ENCODE measurements at places on chromosomes 2 and 18.

DNA sequence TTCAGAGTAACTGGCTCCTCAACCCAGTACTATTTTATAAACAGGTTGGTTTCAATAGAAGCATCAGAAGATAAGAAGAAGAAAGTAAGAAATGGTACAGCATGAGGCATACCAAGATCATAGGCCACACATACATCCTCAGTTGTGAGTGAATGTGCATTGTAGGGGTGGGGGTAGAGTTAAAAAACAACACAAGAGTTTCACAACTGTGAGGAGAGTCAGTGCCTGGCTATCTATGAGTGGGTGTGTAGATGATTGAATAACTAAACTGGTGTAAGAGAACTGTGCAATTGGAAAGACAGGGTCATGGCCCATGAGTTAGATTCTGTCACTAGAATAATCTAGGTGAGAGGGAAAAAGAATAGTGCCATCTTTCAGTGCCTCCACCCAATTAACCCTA lies 748.2 kb upstream of the ACVR2A start:
- H3K27me3 ChIP-seq, result no peaks in the 10 kb centered on the region
- peaks cover 15% of the 10 kb centered on the region for H3K4me1 ChIP-seq
- no peaks in the 10 kb centered on the region for H3K36me3 ChIP-seq
- DNase-seq, result no peak
- H3K27ac ChIP-seq, result no peak overlapping the region
- H3K4me3 ChIP-seq, result no peak overlapping the region

DNA sequence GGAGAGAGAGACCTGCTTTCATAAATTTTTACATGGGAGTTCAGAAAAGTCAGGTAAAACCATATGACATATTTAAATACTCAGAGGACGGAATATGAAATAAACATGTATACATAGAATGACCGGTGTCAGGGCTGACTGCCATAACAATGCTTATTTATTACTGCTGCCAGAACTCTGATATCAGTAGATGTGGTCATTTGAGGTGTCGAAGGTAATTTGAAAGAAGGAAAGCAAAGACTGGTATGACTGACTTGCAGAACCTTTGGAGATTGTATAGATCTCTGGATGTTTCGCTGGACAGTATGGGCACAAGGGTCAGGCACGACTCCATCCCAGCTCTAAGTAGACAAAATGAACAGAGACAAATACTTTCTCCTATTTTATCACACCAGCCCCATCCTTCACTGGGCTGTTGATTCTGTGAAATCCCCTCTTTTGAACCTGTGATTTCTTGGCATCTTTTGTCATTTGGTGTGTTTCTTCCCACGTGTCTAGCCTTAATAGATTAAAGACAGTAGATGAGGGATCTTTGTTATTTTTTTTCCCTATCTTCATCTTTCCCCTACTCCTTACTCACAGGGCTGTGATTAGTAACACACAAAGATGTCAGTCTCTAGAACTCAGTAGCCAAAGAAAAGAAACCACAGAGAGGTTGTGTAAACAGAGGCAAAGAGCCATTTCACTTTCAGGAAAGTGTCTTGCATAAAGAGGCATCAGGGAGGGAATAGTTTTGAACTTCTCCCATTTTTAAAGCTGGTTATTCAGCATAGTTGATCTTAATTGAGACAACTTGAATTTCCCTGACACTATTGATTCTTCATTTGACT lies 61.6 kb downstream of the ICOS start:
- no peaks in the 10 kb centered on the region for H3K27me3 ChIP-seq
- H3K36me3 ChIP-seq, result no peaks in the 10 kb centered on the region
- H3K4me3 ChIP-seq, result no peak overlapping the region
- DNase-seq, result no peak
- H3K27ac ChIP-seq, result no peak overlapping the region

DNA sequence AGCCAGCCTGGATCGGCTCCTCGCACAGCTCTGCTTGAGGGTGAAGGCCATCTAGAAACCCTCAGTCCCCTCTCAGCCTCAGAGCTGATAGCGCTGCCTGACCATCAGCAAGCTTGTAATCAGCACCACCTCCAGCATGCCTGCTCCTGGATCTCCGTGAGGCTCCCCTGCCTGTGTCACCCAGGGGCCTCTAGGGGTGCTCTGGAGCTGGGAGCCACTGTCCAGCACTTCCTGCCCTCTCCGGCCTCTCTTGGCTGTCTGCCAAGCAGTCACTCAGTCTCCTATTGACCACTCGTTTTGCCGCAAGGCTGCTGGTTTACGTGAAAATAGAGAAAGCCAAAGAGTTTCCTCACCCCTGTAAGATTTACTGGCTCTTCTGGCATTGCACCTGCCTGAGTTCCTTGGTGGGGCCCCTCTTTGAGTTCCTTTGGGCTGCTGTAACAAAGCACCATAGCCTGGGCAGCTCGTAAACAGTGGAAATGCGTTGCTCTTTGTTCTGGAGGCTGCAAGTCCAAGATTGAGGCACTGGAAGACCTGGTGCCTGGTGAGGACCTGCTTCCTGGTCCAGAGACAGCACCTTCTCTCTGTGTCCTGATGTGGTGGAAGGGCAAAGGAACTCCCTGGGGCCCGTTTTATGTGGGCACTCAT lies 17.9 kb downstream of the CAPN10 start:
- H3K27ac ChIP-seq, result no peak overlapping the region
- no peak for DNase-seq
- no peaks in the 10 kb centered on the region for H3K27me3 ChIP-seq
- no peak overlapping the region for H3K4me3 ChIP-seq

GRCh38 chr2:232567721-232568120 lies 17.2 kb downstream of the EIF4E2 start:
- peaks cover 39% of the 10 kb centered on the region for H3K36me3 ChIP-seq
- DNase-seq, result no peak
- no peaks in the 10 kb centered on the region for H3K27me3 ChIP-seq
- peaks cover 16% of the 10 kb centered on the region for H3K4me1 ChIP-seq
- no peak overlapping the region for H3K4me3 ChIP-seq

DNA sequence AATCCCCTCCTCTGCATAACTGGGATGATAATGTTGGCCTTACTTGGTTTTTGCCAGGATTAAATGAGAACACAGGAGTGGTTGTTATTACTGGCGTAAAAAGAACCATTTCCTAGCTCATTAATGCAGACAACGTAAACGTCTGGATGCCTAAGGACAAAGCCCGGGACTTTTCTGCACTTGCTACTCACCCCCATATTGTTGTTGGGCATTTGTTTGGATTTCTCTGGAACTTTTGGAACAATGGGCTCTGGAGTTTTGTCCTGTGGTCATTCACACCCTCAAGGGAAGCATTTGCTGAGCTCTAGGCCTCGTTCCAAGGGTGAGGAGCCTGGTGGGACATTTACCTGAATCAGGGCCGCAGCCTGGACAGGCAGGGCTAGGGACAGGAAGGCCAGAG lies 76.0 kb downstream of the HS1BP3 start:
- no peak overlapping the region for H3K4me3 ChIP-seq
- no peak for DNase-seq
- no peaks in the 10 kb centered on the region for H3K36me3 ChIP-seq
- H3K27me3 ChIP-seq, result no peaks in the 10 kb centered on the region
- H3K27ac ChIP-seq, result no peak overlapping the region

- H3K36me3 ChIP-seq, result no peaks in the 10 kb centered on the region
- H3K27me3 ChIP-seq, result no peaks in the 10 kb centered on the region
- H3K4me1 ChIP-seq, result no peaks in the 10 kb centered on the region
These were observed 165.8 kb downstream of the TNS1 start for GRCh38 chr2:217836901-217837491.

GRCh38 chr2:95314598-95314963 lies 17.4 kb downstream of the KCNIP3 start:
- H3K27ac ChIP-seq, result no peak overlapping the region
- peaks cover 59% of the 10 kb centered on the region for H3K27me3 ChIP-seq
- H3K4me3 ChIP-seq, result no peak overlapping the region
- no peaks in the 10 kb centered on the region for H3K36me3 ChIP-seq
- peaks cover 38% of the 10 kb centered on the region for H3K4me1 ChIP-seq
- no peak for DNase-seq

DNA sequence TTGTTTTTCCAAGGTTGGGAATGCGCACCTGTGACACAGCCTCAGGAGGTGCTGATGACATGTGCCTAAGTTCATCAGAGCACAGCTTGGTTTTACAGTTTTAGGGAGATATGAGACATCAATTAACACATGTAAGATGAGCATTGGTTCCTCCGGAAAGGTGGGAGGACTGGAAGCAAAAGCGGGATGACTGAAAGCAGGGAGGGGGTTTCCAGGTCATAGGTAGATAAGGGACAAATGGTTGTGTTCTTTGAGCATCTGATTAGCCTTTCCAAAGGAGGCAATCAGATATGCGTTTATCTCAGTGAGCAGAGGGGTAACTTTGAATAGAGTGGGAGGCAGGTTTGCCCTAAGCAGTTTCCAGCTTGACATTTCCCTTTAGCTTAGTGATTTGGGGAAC lies 26.3 kb downstream of the CAPG start:
- H3K4me3 ChIP-seq, result no peak overlapping the region
- peaks cover 8% of the 10 kb centered on the region for H3K36me3 ChIP-seq
- H3K4me1 ChIP-seq, result no peaks in the 10 kb centered on the region
- DNase-seq, result no peak
- no peaks in the 10 kb centered on the region for H3K27me3 ChIP-seq

- DNase-seq, result no peak
- no peaks in the 10 kb centered on the region for H3K27me3 ChIP-seq
- H3K27ac ChIP-seq, result no peak overlapping the region
- no peak overlapping the region for H3K4me3 ChIP-seq
- H3K36me3 ChIP-seq, result no peaks in the 10 kb centered on the region
These were observed 528.1 kb upstream of the DCC start for GRCh38 chr18:51811883-51812282.

- H3K4me1 ChIP-seq, result peaks cover 2% of the 10 kb centered on the region
- H3K4me3 ChIP-seq, result no peak overlapping the region
- DNase-seq, result no peak
These were observed 692.8 kb downstream of the RNF144A start for GRCh38 chr2:7609974-7610373.

DNA sequence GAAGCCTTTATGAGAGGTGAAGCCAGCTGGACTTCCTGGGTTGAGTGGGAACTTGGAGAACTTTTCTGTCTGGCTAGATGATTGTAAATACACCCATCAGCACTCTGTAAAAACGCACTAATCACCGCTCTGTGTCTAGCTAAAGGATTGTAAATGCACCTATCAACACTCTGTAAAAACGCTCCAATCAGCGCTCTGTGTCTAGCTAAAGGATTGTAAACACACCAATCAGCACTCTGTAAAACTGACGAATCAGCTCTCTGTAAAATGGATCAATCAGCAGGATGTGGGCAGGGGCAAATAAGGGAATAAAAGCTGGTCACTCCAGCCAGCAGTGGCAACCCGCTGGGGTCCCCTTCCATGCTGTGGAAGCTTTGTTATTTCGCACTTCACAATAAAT lies 163.6 kb upstream of the SLC39A10 start:
- no peak for DNase-seq
- no peaks in the 10 kb centered on the region for H3K27me3 ChIP-seq
- no peak overlapping the region for H3K4me3 ChIP-seq
- no peaks in the 10 kb centered on the region for H3K4me1 ChIP-seq
- no peak overlapping the region for H3K27ac ChIP-seq

- H3K4me1 ChIP-seq, result peaks cover 4% of the 10 kb centered on the region
- H3K4me3 ChIP-seq, result no peak overlapping the region
- H3K27ac ChIP-seq, result no peak overlapping the region
- no peak for DNase-seq
- no peaks in the 10 kb centered on the region for H3K27me3 ChIP-seq
These were observed 145.8 kb downstream of the MYO3B start for GRCh38 chr2:170323743-170324142.

- H3K27ac ChIP-seq, result no peak overlapping the region
- no peak for DNase-seq
- H3K4me1 ChIP-seq, result no peaks in the 10 kb centered on the region
- H3K36me3 ChIP-seq, result no peaks in the 10 kb centered on the region
- H3K27me3 ChIP-seq, result no peaks in the 10 kb centered on the region
- H3K4me3 ChIP-seq, result no peak overlapping the region
These were observed 654.3 kb downstream of the LRRTM4 start for GRCh38 chr2:76867854-76868253.

DNA sequence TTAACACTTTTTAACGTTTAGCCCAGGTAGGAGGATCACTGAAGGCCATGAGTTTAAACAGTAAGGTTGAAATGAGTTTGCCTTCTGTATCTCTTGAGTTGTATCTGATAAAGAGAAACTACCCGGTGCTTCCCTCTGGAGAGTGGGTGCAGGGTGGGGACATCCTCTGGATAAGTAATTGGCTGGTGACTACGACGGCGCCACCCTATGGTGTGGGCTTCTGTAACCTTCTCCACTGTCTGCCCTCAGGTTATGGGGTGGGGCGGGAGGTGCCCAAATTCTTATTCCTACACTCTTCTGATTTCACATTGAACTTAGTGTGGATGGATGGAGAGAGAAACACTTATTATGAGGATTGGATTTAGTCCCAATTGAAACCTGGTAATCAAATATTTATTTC lies 68.8 kb downstream of the LDLRAD4 start:
- H3K4me3 ChIP-seq, result no peak overlapping the region
- H3K4me1 ChIP-seq, result no peaks in the 10 kb centered on the region
- no peaks in the 10 kb centered on the region for H3K36me3 ChIP-seq
- no peak overlapping the region for H3K27ac ChIP-seq
- H3K27me3 ChIP-seq, result no peaks in the 10 kb centered on the region

GRCh38 chr2:20205069-20205468 lies 19.9 kb downstream of the SDC1 start:
- DNase-seq, result no peak
- H3K27me3 ChIP-seq, result no peaks in the 10 kb centered on the region
- H3K4me3 ChIP-seq, result no peak overlapping the region

DNA sequence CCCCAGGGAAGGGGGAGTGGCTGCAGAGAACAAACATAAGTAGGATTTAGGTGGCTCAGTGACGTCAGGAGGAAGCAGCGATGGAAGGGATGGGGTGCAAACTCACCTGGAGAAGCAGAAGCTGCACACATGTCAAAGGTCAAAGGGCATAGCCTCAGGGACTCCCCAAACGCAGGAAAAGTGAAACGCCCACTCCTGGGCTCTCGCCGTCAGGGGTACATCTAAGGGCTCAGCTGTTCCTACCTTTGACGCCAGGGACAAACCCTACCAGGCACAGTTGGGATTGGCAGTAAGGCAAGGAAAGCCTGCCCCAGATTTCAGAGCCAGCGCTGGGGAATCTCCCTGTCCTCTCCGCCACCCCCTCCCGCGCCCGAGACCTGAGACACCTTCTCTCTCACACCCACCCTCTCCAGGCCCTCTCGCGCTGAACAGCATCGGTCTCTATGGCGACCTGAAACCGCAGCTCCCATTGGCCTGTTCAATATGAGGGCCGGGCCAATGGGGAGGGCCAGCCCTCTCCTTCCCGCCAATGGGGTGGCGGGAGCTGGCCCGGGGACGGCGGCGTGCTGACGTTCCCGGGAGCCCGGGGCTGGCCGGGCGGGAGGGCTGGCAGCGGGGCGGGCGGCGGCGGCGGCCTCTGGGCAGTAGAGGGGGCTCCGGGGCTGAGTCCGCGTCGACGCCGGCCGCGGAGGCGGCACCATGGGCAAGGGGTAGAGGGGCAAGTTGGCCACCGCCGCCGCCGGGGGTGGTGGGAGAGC lies at the start of the genes CCDC148 and PKP4:
TSS of gene CCDC148 (minus strand) at position 445 of the 758 bp plus-strand sequence. CDS start at position 131, 314 bp downstream.
TSS of gene PKP4 (plus strand) at position 644 of the 758 bp plus-strand sequence. CDS start 76,233 bp downstream, outside the sequence.
- no peaks in the 10 kb centered on the region for H3K36me3 ChIP-seq
- H3K4me1 ChIP-seq, result peaks cover 28% of the 10 kb centered on the region
